ENCODE measurements at places on chromosomes 11 and 22.

GRCh38 chr11:2672553-2673249, 27.1 kb downstream of the KCNQ1OT1 start:
- no peak for DNase-seq

- DNase-seq = no peak
Measured at GRCh38 chr11:7278314-7278917, 26.7 kb downstream of the SYT9 start.

GRCh38 chr11:126638648-126639047, 283.2 kb downstream of the ST3GAL4 start:
- no peak for DNase-seq

DNA sequence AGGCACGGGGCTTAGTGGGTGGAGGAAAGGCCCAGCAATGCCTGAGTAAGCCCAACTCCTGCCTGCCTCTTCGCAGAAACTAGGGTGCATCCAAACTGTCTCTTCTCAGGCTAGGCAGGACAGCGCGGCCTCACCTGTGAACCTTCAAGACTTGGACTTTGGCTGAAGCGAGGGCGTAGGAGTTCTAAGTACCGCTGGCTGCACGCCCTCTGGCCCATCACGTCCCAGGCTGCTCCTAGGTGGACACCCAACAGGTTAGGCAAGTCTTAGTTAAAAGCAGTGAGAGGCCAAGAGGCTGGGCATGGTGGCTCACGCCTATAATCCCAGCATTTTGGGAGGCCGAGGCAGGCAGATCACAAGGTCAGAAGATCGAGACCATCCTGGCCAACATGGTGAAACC, 1.8 kb upstream of the DDB2 start:
- no peak for DNase-seq

- no peak for DNase-seq
Measured at GRCh38 chr11:126718276-126718675, 282.3 kb downstream of the KIRREL3 start.

DNA sequence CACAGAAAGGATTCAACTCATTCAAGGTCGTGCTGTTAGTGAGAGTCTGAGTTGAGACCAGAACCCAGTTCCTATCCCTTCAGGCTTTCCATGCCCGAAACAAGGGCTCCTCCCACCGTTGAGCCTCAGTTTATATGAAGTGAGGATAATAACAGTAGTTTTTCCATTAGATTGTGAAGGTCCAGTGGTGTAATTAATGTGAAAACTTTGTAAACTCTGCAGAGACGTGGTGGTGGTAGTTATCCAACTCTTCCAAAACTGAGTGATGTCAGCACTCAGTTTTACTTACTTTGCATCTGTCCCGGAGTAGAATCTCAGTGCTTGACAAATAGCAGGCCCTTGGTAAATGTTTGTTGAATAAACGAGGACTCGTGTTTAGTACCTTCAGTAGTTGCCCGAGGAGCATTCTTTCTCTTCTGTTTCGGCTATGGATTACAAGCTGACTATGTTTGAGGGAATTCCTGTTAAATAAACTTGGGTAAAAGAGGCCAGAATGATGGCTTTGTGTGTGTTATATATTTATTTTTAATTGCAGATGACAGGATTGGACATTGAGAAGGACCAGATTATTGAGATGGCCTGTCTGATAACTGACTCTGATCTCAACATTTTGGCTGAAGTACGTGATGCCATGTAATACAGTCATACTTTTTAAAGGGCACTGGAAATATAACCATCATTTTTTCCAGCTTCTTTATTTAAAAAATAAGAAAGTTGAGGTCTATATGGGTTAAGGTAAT, 1.0 kb downstream of the REXO2 start:
- no peak for DNase-seq

DNA sequence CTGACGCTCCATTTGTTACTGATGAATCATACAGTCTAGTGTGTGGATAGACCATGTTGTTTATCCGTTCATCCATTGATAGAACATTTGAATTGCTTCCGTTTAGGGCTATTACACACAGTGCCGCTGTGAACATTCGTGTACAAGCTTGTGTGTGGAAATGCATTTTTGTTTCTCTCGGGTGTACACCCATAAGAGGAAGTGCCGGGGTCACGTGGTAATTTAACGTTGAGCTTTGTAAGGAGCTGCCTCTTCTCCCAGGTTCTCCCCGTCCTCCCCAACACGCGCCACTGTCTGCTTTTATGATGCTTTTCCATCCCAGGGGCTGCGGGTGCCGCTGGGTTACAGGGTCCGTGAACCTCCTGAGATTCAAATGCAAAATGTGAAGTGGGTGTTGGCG, 142.3 kb downstream of the IGLL1 start:
- DNase-seq = no peak

DNA sequence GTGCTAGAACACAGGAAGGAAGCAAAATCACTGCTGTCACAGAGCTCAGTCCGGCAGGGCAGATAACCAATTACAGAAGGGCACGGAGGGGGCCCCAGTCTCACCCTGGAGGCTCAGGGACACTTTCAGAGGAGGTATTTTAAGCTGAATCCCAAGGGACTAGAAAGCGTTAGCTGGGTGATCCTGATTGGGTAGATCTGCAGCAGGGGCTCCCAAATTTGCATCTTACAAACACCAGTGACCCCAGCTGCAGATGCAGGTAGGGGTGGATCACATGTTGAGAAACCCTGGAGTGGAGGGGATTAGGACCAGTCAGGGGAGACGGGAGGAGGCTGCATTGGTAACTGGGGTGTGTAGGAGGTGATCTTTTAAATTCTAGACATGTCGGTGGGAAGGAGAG, 91.4 kb downstream of the CSNK2A3 start:
- no peak for DNase-seq

DNA sequence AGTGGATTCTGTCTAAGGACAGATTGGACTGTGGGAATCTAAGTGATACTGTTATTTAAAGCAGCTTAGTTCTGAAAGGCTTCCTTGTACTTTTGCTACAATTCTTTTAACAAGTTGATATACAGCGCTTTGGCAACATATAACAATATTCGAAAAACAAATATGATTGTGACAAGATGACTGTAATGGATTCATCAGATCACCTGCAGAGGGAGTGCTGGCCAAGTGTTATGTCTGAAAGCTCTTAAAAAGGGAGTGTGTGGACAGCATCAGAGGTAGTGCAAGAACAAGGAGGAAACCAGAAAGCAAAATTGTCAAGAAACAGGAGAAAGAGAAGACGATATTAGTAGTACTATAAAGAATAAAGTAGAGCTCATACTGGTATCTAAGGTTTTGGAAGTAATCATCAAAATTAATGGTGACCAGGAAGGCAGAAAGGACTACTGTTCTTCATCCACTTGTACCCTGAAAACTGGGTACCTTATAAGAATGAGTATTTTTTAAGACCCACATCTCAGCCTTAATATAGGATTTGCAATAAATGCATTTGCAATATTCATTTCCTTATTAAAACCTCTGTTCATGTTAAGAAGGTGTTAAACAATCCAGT, 1112.0 kb upstream of the CCDC90B start:
- no peak for DNase-seq

All from central memory CD4-positive, alpha-beta T cell (primary cell).